CD4-positive, alpha-beta T cell treated with Interleukin-12 subunit alpha and Interleukin-12 subunit beta, for 1 hour (primary cell): ENCODE measurements at places on chromosomes 12 and 14.
A peak's percentile ranks its signal among the peaks of the same experiment; 100 is the strongest.

- no peak for DNase-seq
Measured at GRCh38 chr12:56884421-56884820, 49.8 kb downstream of the SDR9C7 start.

DNA sequence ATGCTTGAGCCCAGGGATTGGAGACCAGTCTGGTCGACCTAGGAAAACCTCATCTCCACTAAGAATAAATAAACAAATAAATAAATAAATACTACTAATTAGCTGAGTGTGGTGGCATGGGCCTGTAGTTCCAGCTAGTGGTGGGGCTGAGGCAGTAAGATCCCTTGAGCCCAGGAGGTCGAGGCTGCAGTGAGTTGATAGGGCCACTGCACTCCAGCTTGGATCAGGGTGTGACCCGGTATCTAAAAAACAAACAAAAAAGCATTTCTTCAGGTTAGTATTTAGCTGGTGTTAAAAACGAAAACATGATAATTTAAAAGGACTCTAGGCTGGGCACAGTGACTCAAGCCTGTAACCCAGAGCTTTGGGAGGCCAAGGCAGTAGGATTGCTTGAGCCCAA, 1.2 kb upstream of the FGD4 start:
- DNase-seq = no peak

- DNase-seq = no peak
Measured at GRCh38 chr12:53985994-53986685, 1.2 kb downstream of the HOXC10 start.

GRCh38 chr12:56816491-56816890, 53.4 kb downstream of the HSD17B6 start:
- DNase-seq = no peak

- no peak for DNase-seq
Measured at GRCh38 chr12:108747563-108747962, 16.2 kb upstream of the CORO1C start.

- peak; percentile 43 for DNase-seq
Measured at GRCh38 chr12:81992461-81992860, 233.3 kb upstream of the PPFIA2 start.

DNA sequence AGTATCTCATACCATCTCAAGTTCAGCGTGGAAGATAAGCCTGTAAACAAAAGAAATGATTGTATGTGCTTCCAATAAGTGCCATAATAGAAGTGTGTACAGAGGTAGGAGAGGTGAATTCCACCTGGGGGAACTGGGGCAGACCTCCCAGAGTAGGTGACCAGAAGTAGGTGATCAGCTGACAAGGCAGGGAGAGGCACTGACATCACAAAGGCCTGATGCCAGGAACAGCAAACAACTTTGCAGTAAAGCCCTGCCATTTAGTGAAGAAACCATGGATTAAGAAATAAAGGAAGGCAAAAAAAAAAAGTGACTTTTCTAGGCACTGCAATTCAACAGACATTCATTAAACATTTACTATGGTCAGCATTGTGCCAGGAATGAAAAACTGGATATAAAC, 31.1 kb downstream of the NR1H4 start:
- DNase-seq = no peak

GRCh38 chr12:24191117-24191516, 241.6 kb upstream of the SOX5 start:
- DNase-seq = no peak

GRCh38 chr14:96756745-96757144, 40.4 kb upstream of the VRK1 start:
- DNase-seq = no peak

- DNase-seq = no peak
Measured at GRCh38 chr14:56284641-56285040, 166.4 kb downstream of the PELI2 start.

GRCh38 chr14:59301354-59301753, 112.9 kb downstream of the DAAM1 start:
- DNase-seq = peak; percentile 5

DNA sequence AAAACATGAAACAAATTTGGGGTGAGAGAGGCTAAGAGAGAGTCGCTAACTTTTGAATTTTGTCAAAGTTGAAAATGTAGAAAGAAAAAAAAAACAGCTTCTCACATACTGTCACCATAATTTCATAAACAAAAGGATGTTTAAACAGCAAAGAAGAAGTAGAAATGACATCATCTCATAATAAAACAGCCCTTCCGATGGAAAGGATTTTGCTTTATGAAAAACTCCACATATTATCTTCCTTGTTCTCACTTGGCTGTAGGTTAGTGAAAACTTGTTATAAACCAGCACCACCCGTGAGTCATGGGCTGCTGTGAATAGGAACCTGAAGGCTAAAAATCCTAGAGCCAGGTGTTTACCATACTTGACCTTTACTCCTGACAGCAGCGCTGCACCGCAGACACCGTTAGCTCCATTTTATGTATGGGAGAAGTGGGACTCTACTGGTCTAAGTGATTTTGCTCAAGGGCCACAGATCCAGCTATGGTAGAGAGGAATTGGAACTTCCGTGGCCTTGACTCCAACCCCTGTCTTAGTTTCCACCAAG, 63.0 kb upstream of the VRK1 start:
- DNase-seq = no peak

DNA sequence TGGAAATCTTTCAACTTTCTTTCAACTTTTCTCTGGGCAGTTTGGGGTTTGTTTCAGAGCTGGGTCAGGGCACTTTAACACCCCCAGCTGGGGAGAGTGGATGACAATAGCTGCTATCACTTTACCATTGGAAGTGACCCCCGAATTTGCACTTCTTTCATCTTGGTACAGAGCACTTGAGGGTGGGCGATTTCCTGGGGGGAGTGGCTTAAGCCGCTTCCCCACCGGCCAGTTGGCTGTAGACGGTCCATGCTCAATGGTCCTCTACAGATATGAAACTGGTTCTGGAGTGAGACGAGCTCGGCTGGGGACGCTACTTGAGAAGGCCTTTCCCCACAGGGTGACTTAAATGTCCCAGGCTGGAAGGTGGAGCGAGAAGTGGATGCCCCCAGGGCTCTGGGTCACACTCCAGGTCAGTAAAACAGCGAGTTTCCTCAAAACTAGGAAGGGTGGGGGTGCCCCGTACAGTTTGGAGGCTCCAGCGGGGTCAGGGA, at the start of gene VRTN:
Gene VRTN, plus strand, starts transcription at position 231 of the 494 bp plus-strand sequence. CDS start 8,313 bp downstream, outside the sequence.
- no peak for DNase-seq

DNA sequence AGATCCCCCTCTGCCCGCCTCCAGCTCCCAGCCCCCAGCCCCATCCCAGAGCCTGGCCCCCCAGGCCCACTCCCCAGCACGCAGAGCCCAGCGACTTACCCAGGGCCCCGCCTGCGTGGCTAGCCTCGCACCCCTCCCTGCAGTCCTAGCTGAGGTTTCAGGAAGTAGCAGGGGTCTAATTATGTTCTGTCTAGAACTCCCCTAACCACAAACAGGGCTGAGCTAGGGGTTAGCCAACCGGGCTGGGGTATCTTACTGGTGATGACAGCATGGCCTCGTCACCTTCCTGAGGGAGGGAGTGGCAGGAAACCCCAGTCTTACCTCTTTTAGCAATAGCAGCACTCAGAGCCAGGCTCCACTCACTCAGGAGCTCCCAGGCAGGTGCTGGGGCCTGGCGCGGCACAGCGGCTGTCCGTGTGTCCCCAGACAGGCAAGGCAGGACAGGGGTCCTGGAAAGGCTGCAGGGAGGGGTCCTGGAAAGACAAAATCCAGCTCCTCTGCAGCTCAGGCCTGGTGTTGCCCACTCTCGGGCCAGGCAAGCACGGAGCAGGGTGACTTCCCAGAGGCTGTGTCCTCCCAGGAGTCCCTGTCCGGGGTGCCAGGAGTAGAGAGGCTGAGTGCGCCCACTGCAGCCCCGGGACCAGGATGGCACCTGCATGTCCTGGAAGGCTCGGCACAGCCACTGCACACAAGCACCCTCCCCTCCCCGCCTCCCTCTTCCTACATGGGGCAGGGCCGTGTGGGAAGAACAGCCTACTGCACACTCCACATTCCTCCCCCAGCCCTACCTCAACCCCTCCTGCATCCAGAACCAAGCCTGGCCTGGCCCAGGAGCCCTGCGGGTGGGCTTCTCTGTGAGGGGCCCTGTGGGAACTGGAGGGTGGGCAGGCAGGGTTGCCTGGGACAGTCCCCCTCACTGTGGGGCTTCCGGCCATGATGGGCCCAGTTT, at the start of gene GPR132:
Gene GPR132, minus strand, starts transcription at position 151 of the 949 bp plus-strand sequence. CDS start 10,010 bp downstream, outside the sequence.
- peak; percentile 96 for DNase-seq

DNA sequence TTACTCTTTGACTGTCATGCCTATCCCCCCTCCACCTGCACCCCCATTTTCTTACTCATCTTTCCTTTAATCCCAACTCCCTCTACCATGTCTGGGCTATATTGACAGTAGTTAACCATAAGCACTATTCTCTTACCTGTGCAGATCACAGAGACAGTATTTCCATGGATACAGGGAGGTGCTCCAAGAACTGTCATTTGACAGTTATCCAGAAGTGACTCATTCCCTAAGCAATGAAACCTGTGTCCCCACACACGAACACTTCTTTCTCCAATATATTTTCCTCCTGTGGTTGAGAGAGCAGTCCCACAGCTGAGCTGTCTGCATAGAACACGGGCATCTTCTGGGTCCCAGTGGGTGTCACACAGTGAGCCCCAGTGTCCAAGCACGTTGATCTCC, 68.8 kb downstream of the CD163L1 start:
- DNase-seq = no peak

- no peak for DNase-seq
Measured at GRCh38 chr12:120614848-120615247, 25.6 kb upstream of the CABP1 start.

- DNase-seq = no peak
Measured at GRCh38 chr12:32400866-32401265, 1.5 kb downstream of the FGD4 start.

GRCh38 chr12:131189781-131190180, 236.1 kb downstream of the ADGRD1 start:
- no peak for DNase-seq

DNA sequence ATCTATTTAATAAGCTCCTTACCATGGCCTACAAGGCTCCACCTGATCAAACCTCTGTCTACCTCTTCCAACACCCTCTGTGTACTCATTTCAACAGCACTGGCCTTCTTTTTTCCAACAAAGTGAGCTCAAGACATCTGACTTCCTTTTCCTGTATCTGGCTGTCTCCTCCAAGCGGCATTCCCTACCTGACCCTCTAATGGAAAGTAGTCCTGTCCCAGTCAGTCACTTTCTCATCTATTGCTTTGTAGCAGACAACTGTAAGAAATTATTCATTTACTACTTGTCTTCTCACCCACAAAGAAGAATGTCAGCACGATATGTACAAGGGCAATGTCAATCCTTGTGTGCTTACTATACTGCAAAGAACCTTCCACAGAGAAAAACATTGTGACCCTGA, 149.6 kb downstream of the MED13L start:
- DNase-seq = no peak

DNA sequence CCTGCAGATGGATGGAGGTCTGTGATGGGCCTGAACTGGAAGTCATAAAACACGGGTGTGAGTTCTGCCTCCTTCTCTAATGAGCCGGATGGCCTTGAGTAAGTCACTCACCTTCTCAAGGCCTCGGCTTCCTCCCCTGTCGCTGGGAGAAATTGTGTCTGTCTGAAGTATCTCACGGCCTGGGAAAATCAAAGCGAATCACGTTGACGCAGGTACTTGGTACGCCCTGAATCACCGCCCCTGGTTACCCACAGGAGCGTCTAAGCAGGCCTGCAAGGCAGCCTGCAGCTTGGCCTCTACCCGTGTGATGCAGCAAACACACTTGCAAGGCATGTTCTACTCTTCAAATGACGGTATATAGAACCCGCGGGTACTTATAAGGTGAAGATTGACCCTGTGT, 28.1 kb upstream of the CD9 start:
- no peak for DNase-seq

GRCh38 chr12:22856178-22856577, 231.2 kb downstream of the ETNK1 start:
- no peak for DNase-seq

DNA sequence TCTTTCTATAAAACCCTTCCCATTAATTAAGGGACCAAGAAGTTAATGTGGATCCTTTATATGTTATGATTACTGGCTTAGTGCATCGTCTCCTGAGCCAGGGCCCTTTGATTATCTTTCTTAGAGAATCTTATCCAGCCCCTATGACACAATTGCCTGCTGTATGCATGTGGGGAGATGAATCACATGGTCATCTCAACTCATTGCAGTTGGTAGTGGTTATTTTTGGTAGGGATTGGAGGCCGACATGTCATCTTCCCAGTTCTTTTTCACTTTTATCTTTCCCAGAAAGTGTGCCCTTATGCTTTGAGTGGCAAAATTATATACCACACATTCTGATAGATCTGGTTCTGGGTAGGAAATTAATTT, 26.0 kb downstream of the ZNF664 start:
- no peak for DNase-seq

DNA sequence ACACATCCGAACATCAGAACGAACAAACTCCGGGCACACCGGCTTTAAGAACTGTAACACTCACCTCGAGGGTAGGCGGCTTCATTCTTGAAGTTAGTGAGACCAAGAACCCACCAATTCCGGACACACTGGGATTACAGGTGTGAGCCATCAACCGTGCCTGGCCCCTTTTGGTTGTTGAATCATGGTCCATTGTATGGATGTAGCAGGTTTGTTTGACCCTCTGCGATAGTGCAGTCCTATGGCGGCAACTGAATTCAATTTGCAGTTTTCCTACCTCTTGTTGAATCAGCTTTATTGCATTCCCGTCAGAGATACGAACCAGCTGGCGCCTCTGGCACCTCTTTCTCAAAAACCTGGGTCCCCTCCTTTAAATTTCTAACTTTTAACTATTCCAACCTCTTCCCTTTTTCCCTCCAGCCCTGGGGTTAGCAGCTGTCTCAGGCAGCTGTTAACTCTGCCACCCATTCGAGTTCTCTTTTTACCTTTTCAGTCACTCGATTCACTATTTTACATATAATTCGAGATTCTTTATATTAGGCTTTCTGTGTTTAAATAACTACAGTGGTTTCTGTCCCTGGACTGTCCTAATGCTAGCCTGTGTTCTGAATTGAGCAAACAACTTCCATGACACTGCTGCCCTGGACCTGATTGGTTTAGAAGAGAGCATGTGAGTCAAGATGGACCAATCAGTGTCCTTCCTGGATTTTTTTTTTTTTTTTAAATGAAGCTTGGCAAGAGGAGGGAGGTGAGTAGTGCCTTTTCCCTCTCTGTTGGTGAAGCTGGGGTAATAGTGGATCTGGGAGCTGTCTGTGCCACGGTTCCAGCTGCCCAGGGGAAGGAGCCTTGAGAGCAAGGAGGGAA, 261.5 kb downstream of the PCNX1 start:
- DNase-seq = peak; percentile 8

GRCh38 chr14:94337274-94337673, 14.1 kb upstream of the SERPINA6 start:
- DNase-seq = no peak

DNA sequence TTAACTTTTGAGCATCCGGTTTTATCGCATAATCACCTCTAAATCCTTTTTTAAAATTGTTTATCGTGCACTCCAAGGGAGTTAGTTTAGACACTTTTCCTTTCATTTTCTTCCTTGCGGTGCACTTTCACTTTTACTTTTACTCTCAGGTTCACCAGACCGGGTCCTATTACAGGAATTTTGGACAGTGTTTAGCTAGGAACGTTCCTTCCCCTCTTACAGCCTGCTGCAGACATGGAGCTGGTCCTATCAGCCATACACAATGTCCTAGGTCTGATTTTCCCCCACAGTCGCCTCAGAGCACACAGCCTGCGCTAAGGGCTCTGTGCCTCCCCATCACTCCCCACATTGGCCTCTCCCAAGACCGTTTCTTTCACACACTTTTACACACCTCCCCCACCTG, 103.9 kb downstream of the ALG10 start:
- peak; percentile 22 for DNase-seq
